ENCODE measurements at places on chromosomes 3 and 15. TPM values are rescaled to one million over a fixed set of nuclear protein-coding genes. Genes with fewer than 3 reads are reported as not detected.

The ADGRG7 gene
- not detected for total RNA-seq

The MKRN3 gene
- total RNA-seq = 6.5 TPM

The CFAP100 gene
- not detected for total RNA-seq

The PRKAR2A gene
- 48.3 TPM for total RNA-seq

The FOXL2 gene
- total RNA-seq = 6.3 TPM

The RBP2 gene
- total RNA-seq = not detected

The GPX1 gene
- 377 TPM for total RNA-seq

The KBTBD12 gene
- total RNA-seq = not detected

The MBNL1 gene
- 124 TPM for total RNA-seq

The TOPAZ1 gene
- not detected for total RNA-seq

The CLEC3B gene
- total RNA-seq = 0.40 TPM

The LYZL4 gene
- not detected for total RNA-seq

The TMEM266 gene
- not detected for total RNA-seq

The CTSH gene
- 43.9 TPM for total RNA-seq

The A4GNT gene
- total RNA-seq = not detected

The CCDC9B gene
- total RNA-seq = 9.8 TPM

The PCSK6 gene
- 0.52 TPM for total RNA-seq

The STAC gene
- 0.52 TPM for total RNA-seq

The SYNPR gene
- not detected for total RNA-seq

The CACNA2D2 gene
- total RNA-seq = not detected

The SKOR1 gene
- not detected for total RNA-seq

The SMC4 gene
- total RNA-seq = 186 TPM

The SLC6A11 gene
- not detected for total RNA-seq

The HRG gene
- not detected for total RNA-seq

The IGSF11 gene
- not detected for total RNA-seq

The PROS1 gene
- total RNA-seq = 75.9 TPM

The LRRC15 gene
- 0.06 TPM for total RNA-seq

The FRMD5 gene
- total RNA-seq = 3.2 TPM

The ADAMTS7 gene
- 35.1 TPM for total RNA-seq

The AGBL1 gene
- total RNA-seq = under 0.01 TPM

All from LHCN-M2 (cell line).